Kidney (tissue), 22 donors: ENCODE measurements at places on chromosomes 1 and 21. TPM values are rescaled to one million over a fixed set of nuclear protein-coding genes. Genes with fewer than 3 reads are reported as not detected.

Gene CD247
- polyA plus RNA-seq = 1.8 TPM

Gene PLA2G2D
- not detected for polyA plus RNA-seq

Gene FMO3
- 7.7 TPM for polyA plus RNA-seq

Gene LGR6
- 1.8 TPM for polyA plus RNA-seq

Gene CAMK2N1
- polyA plus RNA-seq = 120 TPM

Gene RGS13
- polyA plus RNA-seq = not detected

Gene RHBDL2
- polyA plus RNA-seq = 0.34 TPM

Gene ASCL5
- polyA plus RNA-seq = not detected

Gene NOS1AP
- polyA plus RNA-seq = 0.47 TPM

Gene KRTAP22-2
- polyA plus RNA-seq = not detected
